ENCODE measurements at places on chromosomes 6 and 20.

DNA sequence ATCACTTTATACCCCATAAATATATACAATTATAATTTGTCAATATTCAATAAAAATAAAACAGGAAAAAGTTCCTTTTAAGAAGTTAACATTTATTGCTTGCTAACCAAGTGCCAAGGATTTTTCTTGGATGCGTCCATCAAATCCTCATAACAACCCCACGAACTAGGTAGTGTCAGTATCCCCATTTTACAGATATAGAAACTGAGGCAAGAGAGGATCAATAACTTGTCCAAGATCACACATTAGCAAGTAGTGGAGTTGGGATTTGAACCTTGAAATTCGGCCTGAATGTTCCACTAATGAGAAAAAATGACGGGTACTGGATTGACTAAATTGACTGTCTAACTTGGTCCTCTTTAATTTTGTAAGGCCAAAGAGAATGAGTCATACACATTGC is 5.7 kb upstream of the L3MBTL3 start:
- DNase-seq: no peak

DNA sequence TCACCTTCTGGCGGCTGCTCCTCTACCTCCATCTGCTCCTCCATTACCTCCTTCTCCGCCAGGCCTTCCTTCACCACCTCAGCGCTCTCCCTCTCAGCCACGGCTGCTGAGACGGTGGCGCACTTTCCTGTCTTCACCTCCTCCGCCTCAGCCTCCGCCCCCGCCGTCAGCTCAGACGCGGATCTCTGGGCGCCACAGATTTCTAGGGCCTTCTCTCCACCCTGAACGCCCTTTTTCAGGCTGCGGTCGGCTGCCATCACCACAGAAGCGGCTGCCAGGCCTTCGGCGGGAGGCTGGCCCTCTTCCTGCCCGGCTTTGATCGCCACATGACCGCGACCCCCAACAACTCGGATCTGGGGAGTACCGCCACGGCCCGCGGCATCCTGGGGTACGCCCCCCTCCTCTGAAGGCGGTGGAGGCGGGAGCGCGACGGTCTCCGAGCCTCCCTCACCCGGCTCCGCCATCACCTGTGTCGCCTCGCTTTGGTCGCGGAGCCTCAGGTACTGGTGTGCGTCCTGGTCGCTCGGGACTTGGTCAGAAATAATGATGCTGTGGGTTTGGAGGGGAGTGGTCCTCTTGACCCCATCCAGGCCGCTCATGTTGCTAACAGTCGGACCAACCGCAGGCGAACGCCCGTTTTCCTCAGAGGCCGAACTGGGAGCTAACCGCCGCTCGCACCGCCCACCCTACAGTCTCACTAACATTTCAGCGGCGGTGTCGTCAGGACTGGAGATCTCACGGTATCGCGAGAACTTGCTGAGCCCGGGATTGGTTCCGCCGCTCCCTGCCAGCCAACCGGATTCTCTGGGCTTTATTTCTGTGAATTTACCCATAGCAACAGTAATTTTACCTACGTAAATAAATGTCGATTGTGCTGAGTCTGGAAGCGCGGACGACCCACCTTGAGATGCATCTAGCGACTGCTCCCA is at the start of gene TSPYL1:
TSS of gene TSPYL1 (minus strand) at position 699 of the 929 bp plus-strand sequence. CDS start at position 599, 100 bp downstream.
- peak; percentile 82 for DNase-seq

- DNase-seq: no peak
Measured at GRCh38 chr20:14264869-14265268, 72.5 kb downstream of the FLRT3 start.

DNA sequence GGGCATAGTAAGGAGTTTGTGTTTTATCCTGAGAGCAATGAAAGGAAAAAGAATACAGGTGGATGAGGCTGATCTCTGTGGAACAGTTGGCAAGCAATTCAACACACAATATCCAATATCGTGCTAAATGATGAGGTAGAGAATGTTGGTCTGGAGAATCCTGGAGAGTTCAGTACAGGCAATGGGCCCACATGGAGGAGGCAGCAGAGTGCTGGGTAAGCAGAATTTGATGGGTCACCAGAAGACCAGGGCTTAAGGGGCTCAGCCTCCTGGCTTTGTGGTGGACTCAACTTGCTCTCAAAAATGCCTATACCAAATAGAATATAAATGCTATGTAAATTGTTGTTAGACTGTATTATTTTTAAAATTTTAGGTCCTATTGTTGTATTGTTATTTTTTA is 271.5 kb upstream of the JARID2 start:
- no peak for DNase-seq

- no peak for DNase-seq
Measured at GRCh38 chr20:43736588-43737158, 9.9 kb upstream of the GTSF1L start.

- DNase-seq: no peak
Measured at GRCh38 chr6:89154131-89154530, 8.3 kb downstream of the PM20D2 start.

DNA sequence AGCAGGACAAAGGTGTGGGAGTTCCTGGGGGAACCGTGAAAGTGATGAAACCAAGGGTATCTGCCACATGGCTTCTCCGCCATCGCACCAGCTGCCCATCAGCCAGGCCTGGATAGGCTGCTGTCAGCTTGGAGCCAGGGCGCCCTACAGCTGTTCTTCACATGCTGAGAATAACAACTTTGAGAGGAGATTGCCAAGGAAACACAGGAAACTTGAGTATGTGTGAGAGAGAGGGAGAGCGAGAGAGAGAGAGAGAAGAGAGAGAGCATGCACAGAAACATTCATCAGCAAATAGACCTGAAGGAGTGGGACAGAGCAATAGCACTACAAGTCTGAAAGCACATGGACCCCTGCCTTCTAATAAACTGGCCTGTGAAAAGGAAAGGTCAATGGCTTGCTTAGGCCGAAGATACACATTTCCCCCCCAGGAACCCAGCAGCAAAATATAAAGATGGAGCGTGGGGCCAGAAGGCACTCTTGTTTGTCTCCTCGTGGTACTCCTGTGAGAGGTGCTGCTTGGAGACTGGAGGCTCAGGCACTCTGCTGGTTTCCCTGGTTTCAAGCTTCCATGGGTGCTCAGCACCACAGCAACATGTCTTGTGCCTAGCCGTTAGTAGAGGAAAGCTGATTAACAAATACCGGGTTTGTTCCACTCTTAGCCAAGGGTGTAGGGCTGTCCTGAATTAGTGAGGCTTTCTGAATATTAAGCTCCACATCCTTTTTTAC is 53.0 kb downstream of the SNAP25 start:
- no peak for DNase-seq

DNA sequence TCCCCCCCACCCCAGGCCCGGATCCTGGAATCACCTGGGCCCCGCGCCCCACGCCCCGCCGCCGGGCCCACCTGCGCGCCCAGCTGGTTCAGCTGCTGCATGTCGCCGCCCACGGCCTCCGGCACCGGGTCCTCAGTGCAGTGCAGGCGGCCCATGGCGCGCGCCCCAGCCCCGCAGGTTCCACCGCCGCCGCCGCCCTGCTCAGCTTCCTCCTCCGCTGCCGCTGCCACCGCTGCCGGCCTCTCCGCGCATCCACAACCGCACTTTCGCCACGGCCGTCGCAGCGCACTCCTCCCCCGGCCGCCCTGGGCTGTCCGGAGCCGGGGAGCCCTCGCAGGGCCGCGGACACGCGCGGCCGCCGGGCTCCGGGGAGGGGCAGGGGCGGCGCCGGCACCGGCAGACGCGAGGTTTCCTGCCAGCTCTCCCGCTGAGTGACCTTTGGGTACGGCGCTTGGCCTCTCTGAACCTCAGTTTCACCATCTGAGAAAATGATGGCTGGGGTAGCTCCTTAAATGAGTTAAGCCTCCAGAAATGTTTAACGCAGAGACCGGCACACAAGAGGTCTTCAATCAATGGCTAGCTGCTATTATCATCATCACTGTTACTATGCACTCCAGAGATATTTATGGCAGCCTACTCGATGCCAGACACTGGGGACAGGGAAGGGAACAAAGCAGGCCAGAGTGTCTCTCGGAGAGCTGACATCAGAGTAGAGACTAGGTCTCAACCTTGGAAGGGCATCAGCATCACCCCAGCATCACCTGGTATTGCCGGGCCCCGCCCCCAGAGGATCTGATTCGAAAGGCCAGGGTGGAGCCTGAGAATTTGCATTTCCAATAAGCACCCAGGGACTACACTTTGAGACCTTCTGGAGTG is at the start of gene COMMD7:
TSS of gene COMMD7 (minus strand) at position 231 of the 876 bp plus-strand sequence. CDS start at position 155, 76 bp downstream.
- no peak for DNase-seq

- no peak for DNase-seq
Measured at GRCh38 chr6:26311012-26311384, 54.0 kb upstream of the BTN3A2 start.

DNA sequence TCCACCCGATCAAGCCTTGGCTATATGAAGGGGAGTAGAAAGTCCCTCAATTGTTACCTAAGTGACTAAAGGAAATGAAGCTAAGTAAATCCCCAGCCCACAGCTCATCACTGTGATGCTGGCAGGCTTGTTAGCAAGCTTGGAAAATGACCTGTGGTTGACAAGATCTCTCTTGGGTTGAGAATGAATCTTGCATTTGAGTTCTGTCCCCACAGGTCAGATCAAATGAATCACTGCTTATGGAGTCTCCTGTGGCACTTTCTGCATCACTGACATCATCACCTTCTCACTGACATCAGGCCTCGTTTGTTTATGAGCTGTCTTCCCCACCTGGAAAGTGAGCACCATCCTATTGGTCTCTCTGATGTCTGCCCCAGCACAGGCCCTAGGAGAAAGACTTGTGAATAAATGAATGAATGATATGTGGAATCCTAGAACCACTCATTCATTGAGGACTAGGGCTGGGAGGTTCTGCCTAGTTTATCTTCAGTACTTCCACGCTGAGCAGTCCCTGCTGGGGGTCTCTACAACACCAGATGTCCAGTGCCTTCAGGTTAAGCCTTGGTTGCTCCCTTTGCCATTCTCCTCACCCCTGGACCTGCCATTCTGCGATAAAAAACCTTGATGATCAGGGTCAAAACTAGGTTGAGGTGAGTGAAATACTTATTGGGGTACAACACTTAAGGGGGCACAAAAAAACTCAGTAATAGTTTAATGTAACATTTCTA is 318.4 kb upstream of the MOCS1 start:
- DNase-seq: no peak

GRCh38 chr6:30198166-30199084 is 14.8 kb downstream of the TRIM26 start:
- DNase-seq: no peak

- no peak for DNase-seq
Measured at GRCh38 chr20:62485062-62485700, 9.4 kb upstream of the GATA5 start.

DNA sequence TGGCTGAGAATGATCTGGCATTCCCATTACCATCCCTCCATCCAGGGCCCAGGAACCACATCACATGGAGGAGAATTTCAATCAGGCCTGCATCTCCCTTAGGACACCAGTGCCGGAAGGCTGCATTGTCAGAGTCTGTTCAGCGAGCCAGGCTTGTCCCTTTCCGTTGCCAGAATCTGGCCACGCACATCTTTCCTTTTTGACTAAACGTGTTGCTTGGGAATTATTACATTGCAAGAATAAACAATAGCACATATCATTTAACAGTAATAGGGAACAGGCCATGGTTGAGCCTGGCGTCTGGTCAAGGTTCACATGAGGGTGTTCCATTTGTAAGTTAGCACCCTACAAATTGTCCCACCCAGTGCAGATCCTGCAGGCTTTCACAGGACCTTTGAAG is 42.8 kb downstream of the SOBP start:
- DNase-seq: no peak

GRCh38 chr6:113862112-113862511 is 5.0 kb downstream of the MARCKS start:
- DNase-seq: no peak

DNA sequence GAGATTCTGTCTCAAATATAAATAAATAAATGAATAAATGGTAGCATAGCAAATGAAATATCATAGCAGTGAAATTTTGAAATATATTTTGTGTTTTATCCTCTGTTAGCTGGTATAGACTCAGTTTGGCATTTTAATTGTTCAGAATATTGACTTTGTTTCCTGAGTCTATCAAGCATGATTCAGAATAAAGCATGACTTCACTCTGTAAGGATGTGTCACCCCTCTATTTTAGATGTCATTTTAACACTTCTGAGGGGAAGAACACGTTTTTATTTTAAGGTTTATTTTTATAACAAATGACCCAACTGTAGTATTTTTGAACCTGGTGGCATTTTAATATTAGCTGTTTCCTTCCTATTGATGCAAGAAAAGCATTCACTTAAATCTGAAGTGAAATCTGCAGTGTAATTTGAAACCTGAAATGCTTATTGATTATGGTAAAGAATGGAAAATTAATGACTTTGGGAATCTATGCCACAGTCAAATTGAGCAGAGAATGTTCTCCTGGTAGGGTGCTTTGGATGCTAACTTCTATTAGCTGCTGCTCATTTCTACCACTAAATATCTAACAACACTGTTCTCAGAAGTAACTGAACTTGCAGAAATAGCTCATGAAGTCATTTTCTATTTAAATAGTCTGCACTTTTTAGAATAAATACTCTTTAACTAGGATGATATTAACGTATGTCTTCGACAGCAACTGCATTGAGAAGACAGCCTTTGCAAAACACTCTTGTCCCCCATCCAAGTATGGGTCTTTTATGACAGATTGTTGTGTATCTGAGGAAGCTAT is 114.2 kb downstream of the SOX4 start:
- no peak for DNase-seq

- DNase-seq: no peak
Measured at GRCh38 chr6:12288914-12289313, 1.2 kb upstream of the EDN1 start.

- DNase-seq: no peak
Measured at GRCh38 chr6:132725947-132726607, 12.2 kb upstream of the VNN1 start.

- DNase-seq: no peak
Measured at GRCh38 chr6:90493332-90493731, 93.5 kb downstream of the MAP3K7 start.

- DNase-seq: no peak
Measured at GRCh38 chr20:62233684-62234083, 4.6 kb upstream of the OSBPL2 start.

- DNase-seq: no peak
Measured at GRCh38 chr6:161220346-161220745, 53.5 kb downstream of the AGPAT4 start.

GRCh38 chr6:136921936-136922684 is at the start of gene SLC35D3:
Gene SLC35D3 (plus strand): TSS chr6:136922301. CDS start chr6:136922429, 128 bp downstream.
- DNase-seq: no peak

DNA sequence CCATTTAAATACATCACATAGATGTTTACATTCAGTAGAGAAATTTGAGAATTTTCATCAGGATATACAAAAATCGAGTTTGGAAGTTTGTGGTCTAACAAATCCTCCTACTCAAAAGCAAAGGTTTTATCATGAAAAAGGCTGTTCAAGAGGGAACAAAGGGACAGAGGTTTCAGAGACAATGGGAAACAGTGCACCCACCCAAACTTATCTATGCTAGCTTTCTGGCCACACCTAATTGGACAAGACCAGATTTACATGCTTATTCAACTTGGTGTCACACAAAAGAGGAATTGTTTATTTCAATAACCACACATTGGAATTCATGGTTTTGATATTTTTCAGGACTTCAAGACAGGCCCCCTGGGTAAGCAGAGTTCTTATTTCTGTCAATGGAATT is 28.4 kb upstream of the RSPO3 start:
- no peak for DNase-seq

DNA sequence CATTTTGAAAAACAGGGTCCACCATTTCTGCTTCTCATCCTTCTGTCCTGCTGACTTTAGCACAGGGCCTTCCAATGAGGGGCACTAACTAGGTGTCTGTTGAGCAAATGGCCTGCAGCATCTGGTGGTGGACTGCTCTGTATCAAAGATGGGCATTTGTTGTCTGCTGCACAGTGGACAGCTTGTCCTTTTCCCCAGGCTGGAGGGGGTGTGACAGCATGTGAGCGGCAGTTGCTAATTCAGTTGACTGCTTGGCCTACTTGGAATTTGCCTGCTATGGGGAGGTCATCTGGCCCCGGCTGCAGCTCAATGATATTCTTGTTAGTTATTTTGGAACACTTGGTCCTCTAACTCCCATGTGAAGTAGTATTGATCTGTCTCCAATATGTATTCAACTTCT is 93.7 kb downstream of the SH3BGRL2 start:
- no peak for DNase-seq

Data from esophagus squamous epithelium (tissue), 5 donors.